ENCODE measurements at places on chromosomes 11 and 22.

- DNase-seq, result no peak
Measured at GRCh38 chr11:72821221-72821919, 7.2 kb downstream of the ATG16L2 start.

DNA sequence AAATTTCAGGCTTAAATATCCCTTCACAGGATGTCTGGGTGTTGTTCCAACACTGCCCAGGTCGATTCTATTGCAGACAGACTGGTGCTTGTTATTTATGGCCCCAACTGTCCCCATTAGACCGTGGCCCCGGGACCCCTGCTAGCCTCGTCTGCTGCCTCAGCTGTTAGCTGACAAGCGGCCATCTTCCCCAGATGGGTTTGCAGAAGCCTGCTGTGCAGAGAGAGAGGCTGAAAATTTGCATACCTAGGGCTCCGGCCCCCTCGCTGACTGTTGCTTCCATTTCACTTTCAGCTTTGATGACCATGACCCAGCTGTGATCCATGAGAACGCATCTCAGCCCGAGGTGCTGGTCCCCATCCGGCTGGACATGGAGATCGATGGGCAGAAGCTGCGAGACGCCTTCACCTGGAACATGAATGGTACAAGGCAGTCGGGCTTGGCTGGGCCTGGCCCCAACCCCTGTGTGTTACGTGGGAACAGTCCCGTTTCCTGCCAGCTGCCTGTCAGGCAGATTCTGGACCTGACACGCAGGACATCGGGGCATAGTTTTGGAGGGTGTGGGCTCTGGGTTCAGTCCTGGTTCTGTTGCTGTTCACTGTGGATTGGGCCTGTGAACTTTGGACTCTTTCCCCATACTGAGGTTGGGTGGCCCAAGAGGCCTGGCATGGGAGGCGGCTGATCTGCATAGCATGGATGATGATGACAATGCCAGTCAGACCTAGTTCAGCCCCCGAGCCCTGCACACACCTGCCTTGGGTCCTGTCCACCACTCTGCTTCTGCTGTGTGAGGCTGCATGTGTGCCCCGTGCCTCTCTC is 16.4 kb downstream of the SMARCB1 start:
- no peak for DNase-seq

DNA sequence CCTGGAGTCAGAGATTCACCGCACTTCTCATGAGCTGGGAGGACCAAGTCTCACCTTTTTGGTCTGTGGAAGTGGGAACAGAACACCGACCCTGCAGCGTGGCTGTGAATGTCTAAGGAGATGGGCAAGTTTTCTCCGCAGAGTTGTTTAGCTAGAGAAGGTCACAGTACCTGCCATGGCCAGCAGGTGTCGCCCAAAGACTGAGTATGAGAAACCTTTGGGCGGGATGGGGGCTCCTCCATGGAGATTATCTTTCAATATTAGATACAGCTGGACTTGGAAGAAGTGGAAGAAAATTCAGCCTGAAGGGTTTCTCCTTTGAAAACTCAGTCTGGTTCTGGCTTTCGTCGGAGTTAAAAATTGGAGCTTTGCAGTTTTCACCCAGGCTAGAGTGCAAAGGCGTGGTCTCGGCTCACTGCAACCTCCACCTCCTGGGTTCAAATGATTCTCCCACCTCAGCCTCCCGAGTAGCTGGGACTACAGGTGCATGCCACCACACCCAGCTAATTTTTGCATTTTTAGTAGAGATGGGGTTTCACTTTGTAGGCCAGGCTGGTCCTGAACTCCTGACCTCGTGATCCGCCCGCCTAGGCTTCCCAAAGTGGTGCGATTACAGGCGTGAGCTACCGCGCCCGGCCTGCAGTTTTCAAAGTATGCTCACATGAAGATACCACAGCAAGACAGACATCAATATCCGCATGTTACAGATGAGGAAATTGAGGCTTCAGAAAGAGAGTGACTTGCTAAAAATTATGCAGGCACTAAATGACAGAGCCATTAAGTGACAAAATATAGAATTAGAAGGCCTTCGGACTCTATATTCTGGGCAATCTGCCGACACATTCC is 10.7 kb upstream of the DSCAML1 start:
- DNase-seq, result peak; percentile 33

DNA sequence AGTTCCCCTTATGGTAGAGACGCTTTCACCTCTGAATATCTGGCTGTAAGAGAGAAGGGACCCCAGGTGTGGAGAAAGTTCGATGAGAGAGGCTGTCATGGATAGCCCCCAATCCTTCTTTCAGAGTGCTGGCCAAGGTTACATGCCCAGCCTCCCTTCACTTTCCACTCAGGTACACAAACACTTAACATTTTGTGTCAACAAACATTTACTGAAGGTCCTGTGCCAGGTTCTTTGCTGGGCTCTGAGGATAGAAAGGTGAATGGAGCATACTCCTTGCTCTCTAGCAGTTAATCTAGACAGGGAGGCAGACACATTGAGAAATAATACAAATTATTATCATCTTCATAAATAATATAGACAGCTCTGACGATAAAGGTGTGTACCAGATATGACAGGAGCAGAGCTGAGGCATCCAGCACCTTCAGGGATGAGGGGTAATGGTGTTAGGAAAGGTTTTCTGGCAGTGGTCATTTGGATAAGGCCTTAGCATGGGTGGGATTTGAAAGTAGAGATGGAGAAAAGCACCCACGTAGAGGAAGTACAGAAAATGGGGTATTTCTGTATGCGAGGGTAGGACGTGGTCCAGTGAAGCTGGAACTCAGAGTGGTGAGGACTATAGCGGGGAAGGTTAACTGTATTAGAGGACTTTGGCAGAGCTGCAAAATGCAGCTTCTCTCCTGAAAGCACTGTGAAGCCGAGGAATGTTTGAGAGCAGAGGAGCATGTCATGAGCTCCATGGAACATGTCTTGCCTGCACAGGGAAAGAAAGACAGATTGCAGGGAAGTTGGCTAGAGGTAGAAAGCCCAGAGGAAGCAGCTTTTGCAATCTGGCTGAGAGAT is 19.6 kb downstream of the PPFIBP2 start:
- DNase-seq, result no peak

GRCh38 chr11:70063121-70063520 is 15.0 kb upstream of the ANO1 start:
- no peak for DNase-seq

GRCh38 chr22:45686004-45686403 is 14.4 kb downstream of the ATXN10 start:
- no peak for DNase-seq

DNA sequence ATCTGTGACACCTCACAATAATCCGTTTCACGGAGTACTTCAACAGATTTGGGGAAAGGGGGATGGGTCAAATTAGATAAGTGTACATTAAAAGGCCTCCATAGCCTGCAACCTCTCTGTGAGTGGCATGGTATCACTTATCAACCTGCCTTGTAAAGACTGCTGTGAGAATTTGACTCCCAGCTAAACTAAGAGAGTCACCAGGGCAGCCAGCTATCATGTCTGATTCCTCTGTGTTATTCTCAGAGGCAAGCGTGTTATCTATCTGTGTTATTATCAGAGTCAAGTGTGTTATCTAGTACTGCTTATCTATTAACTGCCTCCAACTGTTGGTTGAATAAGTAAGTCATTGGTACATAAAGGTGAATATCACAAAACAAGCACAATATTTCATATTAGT is 4.1 kb upstream of the FAM83F start:
- no peak for DNase-seq

GRCh38 chr11:27505781-27506180 is 788 bp downstream of the LIN7C start:
- DNase-seq, result no peak

All from NCI-H1930 (cell line).